ENCODE measurements at places on chromosomes 11 and 22.

- DNase-seq, result peak; percentile 80
These were observed 2.8 kb downstream of the AAMDC start for GRCh38 chr11:77823775-77824174.

DNA sequence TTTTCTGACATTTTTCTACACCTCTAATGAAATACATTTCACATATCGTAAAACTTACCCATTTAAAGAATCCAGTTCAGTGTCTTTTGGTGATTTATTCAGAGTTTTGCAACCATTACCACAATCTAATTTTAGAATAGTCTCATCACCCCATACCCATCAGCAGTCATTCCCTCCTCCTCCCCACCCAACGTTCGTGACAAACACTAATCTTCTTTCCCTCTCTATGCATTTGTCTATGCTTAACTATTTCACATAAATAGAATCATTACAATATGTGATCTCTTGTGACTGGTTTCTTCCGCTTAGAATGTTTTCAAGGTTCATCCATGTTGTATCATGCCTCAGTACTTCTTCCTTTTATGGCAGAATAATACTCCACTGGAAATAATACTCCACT is 9.5 kb downstream of the TTC28 start:
- DNase-seq, result peak; percentile 30

- no peak for DNase-seq
These were observed 265.3 kb downstream of the OPCML start for GRCh38 chr11:133266986-133267385.

DNA sequence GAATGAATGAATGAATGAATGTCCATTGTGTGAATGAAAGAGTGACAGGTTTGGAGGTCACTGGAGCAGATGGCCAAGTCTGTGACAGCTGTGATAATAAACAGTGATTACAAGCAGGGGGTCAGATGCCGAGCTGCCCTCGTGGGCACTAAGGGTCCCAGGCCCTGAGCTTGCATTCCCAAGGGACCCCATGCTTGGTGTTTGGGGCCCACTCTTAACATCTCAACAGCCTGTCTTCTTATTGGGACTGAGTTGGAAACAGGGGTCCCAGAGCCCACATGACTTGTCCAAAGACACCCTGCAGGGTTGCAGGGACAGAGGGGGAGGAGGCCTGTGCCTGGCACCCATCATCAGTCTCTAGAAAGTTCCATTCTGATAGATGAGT is 12.0 kb upstream of the ANO1 start:
- no peak for DNase-seq

- DNase-seq, result no peak
These were observed 1.6 kb downstream of the NELL1 start for GRCh38 chr11:20670932-20671403.

GRCh38 chr11:7657306-7658025 is 15.8 kb downstream of the CYB5R2 start:
- peak; percentile 72 for DNase-seq
